ENCODE measurements at places on chromosomes 6 and 20.

DNA sequence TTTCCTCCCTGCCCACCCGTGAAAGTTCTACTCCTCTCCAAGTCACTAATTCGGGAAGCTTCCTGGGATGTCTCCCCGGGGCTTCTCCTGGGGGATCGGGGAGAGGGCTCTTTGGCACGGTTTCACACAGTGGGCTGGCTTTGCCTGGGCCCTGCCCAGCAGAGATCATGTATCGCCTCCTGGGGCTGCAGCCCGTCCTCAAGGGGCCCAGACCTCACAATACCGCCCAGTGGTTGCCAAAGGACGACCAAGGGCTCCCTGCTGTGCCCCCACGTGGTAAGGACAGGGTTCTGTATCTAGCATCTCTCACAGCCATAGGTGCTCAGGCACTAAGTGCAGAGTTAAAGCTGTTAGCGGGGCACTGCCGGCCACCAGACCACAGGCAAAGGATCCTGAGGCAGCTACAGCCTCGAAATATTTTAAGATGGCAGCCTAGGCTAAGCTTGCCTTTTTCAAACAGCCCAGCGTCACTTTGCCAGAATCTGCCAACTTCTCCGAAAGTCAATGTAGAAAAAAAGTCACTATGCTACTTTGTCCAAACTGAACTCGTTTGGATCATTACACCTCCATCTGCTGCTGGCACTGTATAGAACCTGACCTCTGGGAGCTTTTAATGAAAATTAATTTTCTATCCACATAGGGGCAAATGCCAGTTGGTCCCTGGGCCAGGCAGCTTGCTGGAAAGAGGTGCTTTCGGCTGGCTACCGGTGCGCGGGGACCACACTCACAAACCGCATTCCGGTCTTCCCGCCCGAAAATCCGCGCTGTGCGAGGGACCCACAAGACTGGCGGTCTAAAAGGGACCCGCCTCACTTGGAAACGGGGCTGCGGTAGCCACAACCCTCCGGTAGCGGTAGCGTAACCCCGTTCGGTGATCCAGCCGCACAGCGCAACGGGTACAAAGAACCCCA is 1.3 kb upstream of the NNAT start:
- no peak for DNase-seq

DNA sequence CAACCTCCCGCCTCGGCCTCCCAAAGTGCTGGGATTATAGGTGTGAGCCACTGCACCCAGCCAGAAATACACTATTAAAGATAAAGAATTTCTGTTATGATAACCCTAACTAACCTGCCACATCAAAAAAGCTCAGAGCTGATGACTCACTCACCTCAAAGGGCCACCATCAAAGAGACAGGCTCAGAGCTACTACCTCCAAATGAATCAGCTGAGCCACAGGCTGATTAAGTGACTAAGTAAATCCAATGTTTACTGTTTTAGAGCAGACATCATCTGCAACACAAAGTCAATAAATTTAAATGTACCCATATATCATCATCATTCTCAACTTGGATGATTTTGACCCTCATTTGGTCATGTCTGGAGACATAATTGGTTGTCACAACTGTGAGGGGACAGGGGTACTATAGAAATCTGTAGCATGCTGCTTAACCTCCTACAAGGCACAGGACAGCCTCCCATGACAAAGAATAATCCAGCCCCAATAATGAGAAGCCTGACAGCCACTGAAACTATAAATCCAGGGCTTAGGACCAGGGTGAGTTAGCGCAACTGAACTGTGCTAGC is 106.5 kb downstream of the ATP9A start:
- peak; percentile 67 for DNase-seq

DNA sequence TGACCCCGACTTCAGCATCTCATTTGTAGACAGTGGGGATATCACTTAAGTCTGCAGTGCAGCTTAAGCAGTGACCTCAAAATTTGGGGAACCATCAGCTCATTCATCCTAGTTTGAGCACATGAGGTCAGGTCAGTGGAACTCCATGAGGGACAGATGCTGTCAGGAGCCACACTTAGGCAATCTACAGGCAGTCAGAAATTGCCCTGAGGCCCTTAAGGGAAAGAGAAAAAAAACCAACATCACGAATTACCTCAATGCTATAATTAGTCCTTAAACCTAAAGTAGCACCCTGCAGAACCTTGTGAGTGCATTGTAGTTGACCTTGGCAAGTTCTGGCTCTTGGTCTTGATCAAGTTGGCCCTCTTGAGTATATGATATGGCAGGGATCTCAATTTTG is 21.1 kb downstream of the TMEM74B start:
- DNase-seq, result no peak

DNA sequence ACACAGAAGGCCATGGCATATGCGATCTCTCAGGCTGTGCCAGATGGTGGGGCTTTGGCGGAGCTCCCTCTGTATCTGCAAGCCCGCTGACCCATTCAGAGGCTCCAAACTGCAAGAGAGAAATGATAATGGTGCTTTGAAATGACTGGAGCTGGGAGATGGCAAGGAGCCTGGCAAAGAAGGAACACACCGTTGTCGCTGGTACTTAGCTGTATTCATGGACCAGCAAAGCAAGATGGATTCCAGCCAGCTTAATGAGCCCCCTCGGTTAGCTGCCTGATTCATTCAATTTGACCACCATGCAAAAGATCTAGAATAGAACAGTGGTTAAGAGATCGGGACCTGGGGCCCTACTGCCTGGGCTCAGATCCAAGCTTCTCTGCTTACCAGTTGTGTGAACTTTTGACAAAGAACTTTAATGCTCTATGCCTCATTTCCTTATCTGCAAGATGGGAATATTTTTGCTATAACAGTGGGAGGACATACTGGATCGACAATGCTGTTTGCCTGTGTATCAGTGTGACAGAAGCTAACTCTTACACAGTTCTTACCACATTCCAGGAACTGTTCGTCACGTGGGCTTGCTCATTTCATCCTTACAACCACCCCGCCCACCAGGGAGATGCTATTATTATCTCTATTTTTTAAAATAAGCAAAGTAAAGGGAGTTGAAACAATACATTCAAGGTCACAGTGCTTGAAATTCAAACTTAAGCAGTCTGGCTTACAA is 317.8 kb upstream of the SULF2 start:
- DNase-seq, result no peak

GRCh38 chr6:107709341-107709740 is 114.8 kb downstream of the SCML4 start:
- no peak for DNase-seq

- DNase-seq, result no peak
Observed at GRCh38 chr6:72724545-72724944, 102.7 kb downstream of the KCNQ5 start.

GRCh38 chr6:88813045-88813444 is 150.4 kb downstream of the RNGTT start:
- no peak for DNase-seq

DNA sequence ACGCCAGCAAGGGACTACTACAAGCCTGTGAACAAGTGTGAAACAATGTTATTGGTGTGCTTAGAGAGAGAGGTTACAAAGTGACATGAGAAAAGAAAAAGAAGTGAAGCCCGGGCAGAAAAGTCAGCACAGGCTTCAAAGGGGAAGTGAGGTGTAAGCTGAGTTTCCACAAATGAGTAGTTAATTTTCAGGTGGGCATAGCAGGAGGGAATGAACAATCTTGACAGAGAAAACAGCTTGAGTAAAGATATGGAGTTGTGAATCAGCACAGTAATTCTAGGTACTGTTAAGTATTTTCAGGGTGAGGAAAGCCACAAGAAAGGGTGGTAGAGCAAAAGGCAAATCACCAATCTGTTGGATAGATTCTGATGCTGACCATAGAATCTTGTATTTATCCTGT is 4.3 kb downstream of the KCNQ5 start:
- DNase-seq, result peak; percentile 13

GRCh38 chr6:44105993-44106740 is 21.1 kb downstream of the MRPL14 start:
- DNase-seq, result no peak

DNA sequence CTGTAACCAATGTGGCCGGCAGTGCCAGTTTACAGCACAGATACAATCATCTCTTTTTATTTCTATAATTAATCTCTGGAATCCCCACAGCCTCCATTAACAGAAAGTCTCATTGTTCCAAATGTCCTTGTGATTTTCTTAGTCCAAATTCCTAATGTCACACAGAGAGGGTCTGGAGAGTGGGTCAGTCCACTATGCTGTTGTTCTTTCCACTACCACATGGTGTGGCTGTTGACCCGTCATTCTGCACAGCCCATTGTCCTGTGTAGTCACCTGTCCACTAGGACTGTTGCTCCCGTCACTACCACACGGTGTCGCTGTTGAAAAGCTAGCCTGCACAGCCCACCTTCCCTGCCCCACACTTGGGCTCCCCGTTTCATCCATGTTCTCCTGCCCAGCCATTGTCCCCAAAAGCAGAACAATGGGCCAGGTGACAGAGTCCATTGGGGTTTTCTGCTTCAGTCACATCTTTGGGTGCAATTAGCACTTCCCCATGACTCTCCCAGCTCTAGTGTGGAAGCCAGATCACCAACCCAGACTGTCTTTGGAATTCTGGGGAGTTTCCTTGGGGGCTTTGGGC is 8.6 kb upstream of the LBP start:
- DNase-seq, result no peak

GRCh38 chr6:132571774-132572173 is 1.7 kb downstream of the TAAR6 start:
- DNase-seq, result no peak

GRCh38 chr6:100202417-100203194 is 208.6 kb upstream of the MCHR2 start:
- no peak for DNase-seq

- DNase-seq, result no peak
Observed at GRCh38 chr6:81289229-81289628, 463.3 kb downstream of the TENT5A start.

DNA sequence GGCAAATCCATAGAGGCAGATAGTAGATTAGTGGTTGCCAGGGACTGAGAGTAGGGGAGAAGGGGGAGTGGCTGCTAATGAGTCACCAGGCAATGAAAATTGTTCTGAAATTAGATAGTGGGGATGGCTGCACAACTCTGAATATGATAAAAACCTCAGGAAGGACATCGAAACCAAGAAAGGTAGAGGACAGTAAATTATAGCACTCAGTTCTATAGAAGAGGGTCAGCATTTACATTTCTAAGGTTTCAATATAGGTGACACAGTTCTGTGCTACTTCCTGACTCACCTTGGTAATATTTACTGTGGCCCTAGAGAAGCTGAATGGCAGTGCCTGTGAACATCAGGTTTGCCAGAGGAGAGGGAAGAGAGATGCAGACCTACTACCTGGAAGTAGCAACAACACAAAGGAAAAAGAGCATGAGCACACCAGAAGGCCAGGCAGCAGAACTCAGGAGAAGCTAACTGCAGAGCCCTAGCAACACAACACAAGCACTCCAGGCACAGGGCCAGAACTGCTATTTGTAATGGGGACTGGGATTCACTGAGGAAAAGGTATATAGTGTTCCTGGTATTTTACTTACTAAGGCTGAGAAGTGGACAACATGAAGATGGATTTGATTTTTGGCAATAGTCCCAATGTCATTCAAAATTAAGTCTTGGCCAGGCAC is 75.9 kb downstream of the PLCG1 start:
- DNase-seq, result no peak

- DNase-seq, result no peak
Observed at GRCh38 chr6:113351173-113351834, 505.8 kb upstream of the MARCKS start.

GRCh38 chr20:270517-270916 is 13.0 kb downstream of the DEFB132 start:
- DNase-seq, result no peak

DNA sequence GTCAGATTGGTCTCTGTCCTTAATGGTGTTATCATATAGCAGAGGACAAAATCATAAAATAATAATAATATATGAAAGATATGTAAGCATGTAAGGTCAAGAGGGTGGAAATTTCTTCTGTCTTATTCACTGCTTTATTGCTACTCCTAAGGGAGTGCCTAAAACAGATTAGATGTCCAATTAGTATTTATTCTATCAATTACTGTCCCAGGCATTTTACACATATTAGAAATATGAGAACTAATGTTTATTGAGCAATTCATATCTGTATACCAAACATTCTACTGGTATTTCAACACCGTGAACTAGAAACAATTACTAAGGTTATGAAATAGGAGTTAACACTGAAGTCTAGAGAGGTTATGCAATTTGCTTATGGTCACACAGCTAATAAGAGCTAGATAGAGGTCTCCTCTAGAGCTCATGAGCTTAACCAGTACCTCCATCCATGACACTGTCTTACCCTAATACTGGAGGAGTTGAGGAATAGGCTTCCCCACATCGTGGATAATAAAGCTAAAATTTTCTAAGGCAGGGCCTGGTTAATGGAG is 302.3 kb downstream of the PLCB1 start:
- no peak for DNase-seq

GRCh38 chr6:98254624-98255023 is 579.8 kb upstream of the POU3F2 start:
- DNase-seq, result no peak

All from stimulated activated CD4-positive, alpha-beta T cell treated with anti-CD3 and anti-CD28 coated beads, Interleukin-4, amount 100 ng/mL, for 24 hours (primary cell).